ENCODE measurements at places on chromosomes 16 and 17.

DNA sequence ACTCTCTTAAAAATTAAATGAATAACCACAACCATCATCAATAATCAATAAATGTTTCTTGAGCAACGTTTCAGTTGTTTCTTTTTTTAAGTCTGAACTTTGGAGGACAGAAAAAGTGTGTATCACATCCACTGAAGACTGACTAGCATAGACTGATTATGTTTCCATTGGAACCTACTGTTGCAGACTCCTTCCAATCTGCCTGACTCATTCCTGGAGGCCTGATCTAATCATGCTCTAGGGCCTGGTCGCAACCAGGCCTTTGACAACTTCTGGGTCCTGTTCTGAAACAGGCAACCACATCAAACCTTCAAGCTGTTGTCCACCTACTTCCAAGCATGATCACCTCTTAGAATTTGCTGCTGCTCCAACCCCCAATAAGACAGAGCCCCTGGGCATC is 109.2 kb upstream of the NUDT7 start:
- no peak for DNase-seq

DNA sequence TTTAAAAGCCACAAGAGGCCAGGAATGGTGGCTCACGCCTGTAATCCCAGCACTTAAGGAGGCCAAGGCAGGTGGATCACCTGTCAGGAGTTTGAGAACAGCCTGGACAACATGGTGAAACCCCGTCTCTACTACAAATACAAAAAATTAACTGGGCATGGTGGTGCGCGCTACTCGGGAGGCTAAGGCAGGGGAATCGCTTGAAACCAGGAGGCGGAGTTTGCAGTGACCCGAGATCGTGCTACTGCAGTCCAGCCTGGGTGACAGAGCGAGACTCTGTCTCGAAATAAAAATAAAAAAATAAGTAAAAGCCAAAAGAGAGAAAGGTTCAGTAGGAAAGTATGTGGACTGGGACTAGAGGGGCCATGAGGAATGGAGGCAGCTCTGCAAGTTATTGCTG is 13.1 kb upstream of the ITGAL start:
- no peak for DNase-seq

DNA sequence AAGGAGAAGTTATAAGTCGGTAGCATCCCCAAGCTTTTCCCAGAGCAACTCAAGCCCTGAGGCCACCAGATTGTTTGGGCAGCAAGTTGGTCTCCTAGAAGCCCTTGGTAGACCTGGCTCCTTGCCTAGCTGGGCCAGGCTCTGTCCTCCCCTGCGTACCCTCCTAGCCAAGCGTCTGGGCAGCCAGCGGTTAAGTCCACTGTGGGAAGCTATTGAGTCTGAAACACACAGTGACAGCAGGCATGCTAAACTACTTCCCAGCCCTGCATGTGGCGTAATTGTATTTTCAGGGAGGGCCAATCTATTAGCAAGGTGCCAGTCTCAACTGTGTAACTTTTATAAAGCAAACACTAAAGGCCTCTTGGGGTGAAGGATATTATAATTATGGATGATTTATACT is 419.1 kb upstream of the RBFOX1 start:
- no peak for DNase-seq

DNA sequence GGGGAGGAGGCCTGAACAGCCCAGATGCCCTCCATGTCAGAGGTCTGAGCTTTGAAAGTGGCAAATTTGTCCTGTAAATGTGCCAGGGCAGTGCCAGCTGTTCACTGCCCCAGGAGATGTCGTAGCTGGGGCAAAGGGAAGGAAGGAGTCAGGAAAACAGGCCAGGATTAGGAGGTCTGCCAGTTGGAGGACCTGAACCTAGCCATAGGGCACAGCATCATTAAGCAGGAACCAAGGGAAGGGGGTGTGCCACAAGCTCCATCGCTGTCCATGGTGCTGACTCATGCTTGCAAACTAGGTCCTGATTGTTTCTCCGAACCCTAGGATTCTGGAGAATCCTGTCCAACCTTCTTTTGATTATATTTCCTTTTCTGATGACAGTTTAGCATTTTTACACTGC is 124.2 kb downstream of the TMEM132E start:
- peak; percentile 13 for DNase-seq

DNA sequence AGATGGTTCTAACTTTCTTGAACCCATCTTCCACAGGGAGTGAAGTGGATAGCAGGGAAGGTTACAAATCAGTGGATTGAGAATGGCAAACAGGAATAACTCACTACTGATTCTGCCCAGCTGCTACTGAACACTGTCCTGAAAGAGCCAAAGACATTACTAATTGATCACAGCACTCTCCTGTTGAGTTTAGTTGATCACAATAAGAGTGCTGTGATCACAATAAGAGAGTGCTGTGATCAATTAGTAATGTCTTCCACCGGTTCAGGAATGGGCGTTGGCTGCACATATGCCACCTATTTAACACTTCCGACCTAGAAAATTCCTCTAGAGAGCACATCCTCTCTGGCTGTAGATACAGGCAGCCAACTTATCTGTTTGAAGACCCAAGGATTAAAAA is 11.4 kb downstream of the CFAP97D1 start:
- peak; percentile 14 for DNase-seq

GRCh38 chr16:17518441-17518840 is 47.7 kb upstream of the XYLT1 start:
- no peak for DNase-seq

DNA sequence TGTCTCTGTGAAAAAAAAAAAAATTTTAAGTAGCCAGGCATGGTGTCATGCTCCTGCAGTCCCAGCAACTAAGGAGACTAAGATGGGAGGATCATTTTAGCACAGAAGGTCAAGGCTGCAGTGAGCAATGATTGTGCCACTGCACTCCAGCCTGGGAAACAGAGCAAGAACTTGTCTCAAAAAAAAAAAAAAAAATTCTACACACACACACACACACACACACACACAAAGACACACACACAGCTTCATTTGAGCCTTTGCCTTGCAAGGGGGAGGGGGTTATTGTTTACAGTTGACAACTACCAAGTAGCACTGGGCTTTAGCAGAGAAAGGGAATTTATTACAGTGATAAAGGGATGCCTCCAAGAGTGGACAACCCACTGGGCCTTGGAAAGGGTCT is 4.9 kb upstream of the POLR3E start:
- no peak for DNase-seq
